OCI-LY7 (cell line): ENCODE measurements at places on chromosomes 6 and 20. TPM values are rescaled to one million over a fixed set of nuclear protein-coding genes. Genes with fewer than 3 reads are reported as not detected.
A peak's percentile ranks its signal among the peaks of the same experiment; 100 is the strongest.

The CALHM6 gene
- total RNA-seq: 0.79 and 1.8 TPM in 2 replicates

The GABRR1 gene
- total RNA-seq: not detected in 2 replicates

The MYL9 gene
- not detected in 2 replicates for total RNA-seq

The POU5F1 gene
- 0.86 and 1.4 TPM in 2 replicates for total RNA-seq

GRCh38 chr6:30964075-30964474 is 19.4 kb upstream of the MUC21 start:
- DNase-seq: no peak

GRCh38 chr6:26031595-26032339 is 55.5 kb upstream of the HFE start:
- peak; percentile 99 for DNase-seq

GRCh38 chr20:11849976-11850670 is 67.6 kb upstream of the BTBD3 start:
- DNase-seq: no peak

GRCh38 chr6:30763618-30764489 is 19.5 kb upstream of the IER3 start:
- DNase-seq: no peak

- DNase-seq: no peak
Measured at GRCh38 chr6:37607944-37608343, 89.7 kb downstream of the MDGA1 start.

GRCh38 chr20:40749985-40750506 is 61.0 kb upstream of the MAFB start:
- no peak for DNase-seq

DNA sequence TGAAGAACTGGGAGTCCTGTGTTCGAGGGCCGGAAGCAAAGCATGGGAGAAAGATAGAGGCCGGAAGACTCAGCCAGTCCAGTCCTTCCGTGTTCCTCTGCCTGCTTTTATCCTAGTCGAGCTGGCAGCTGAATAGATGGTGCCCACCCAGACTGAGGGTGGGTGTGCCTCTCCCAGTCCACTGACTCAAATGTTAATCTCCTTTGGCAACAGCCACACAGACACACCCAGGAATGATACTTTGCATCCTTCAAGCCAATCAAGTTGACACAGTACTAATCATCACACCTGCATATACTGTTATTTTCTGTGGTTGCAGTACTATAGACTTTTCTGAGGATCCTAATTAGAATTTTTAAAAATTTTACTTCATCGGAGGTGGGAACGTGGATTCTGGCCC is 21.3 kb downstream of the PCMTD2 start:
- no peak for DNase-seq

- no peak for DNase-seq
Measured at GRCh38 chr20:44113618-44114376, 73.2 kb downstream of the JPH2 start.

- DNase-seq: no peak
Measured at GRCh38 chr20:36523341-36523740, 18.0 kb upstream of the MYL9 start.

DNA sequence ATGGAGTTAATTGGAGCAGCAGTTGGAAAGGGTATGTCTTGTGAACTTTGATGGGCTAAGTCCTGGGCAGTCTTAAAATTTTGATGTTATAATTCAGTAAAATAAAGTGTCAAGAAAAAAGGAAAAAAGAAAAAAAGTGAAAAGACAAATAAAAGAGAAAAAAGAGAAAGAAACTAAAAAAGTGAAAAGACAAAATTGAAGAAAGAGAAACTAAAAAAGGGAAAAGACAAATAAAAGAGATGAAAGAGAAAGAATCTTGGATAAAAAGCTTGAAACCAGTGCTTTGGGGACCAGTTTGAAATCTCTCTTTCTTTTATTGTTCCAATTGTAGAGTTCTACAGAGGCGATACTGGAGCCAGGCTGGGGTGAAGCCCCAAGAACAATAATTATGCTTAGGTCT is 12.0 kb upstream of the PGK2 start:
- no peak for DNase-seq

- DNase-seq: no peak
Measured at GRCh38 chr6:161830866-161831616, 557.2 kb upstream of the AGPAT4 start.

DNA sequence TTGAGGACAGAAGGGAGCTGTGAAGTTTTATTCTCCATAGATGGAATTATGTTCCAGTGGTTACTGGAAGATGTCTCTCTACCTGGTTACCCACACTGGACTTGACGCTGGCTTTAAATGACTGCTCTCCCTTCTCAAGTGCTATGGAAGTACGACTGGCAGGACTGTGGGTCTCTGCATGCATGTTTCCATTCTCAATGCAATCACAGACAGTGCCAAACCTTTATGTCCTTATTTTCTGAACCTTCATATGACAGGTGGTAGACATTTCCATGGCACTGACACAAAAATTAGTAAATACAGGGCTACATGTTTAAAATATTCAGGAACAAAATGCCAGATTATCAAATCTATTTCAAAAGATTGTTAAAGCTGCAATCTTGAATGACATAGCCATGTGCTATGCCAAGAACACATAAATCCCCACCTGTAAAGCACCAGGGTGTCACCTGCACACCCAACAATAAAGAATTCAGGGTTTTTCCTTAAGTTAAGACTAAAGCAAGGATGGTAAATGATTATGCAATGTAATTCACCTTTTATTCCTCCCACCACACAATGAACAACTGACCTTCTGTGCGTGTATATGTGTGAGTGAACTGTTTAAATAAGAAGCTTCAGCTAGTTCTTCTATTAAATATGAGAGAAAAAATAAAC is 153.3 kb upstream of the ENPP5 start:
- no peak for DNase-seq
